ENCODE measurements at places on chromosomes 7 and 10. TPM values are rescaled to one million over a fixed set of nuclear protein-coding genes. Genes with fewer than 3 reads are reported as not detected.
A peak's percentile ranks its signal among the peaks of the same experiment; 100 is the strongest.

The RNF148 gene
- not detected for total RNA-seq

The LRRC17 gene
- 71.4 TPM for total RNA-seq

The CALML3 gene
- not detected for total RNA-seq

The AGR2 gene
- not detected for total RNA-seq

The PIK3CG gene
- 14.8 TPM for total RNA-seq

The ODAD2 gene
- 0.70 TPM for total RNA-seq

GRCh38 chr7:30212701-30213111 is 71.7 kb upstream of the ZNRF2 start:
- DNase-seq = no peak

DNA sequence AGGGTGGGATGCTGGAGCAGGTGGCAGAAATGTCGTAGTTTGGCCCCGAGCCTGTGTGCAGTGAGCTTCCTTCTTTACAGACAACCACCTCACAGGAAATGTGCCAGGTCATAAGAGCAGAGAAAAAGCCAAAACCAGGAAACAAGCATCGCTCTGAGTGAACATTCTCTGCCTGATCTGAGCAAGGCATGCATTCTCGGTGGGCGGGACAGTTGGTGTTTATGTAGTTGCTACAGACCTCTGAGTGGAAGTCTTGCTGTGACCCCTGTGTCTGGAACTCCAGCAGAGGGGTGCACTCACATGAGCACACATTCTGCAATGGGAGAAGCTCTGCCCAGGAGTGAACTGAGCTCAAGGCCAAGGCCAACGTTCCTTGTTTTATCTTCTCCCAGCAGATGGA is 230.1 kb downstream of the TCERG1L start:
- DNase-seq = no peak

- no peak for DNase-seq
Measured at GRCh38 chr7:50303335-50304128, 984 bp upstream of the IKZF1 start.

DNA sequence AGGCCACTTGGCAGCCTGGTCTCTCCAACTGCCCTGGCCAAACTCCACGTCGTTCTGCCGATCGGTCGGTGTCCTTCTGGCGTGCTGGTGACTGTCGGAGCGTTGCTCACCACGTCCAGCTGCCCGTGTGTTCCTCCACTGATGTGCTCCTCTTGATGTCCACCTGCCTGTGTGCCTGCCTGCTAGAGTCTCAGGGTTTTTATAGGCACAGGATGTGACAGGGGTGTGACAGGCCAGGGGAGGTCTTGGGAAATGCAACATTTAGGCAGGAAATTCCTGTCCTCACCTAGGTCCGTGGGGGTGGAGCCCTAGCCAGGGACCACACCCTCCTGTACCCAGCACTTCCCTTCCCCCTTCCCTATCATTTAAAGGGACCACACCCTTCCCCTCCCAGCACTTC is 25.2 kb upstream of the CFAP46 start:
- DNase-seq = no peak

DNA sequence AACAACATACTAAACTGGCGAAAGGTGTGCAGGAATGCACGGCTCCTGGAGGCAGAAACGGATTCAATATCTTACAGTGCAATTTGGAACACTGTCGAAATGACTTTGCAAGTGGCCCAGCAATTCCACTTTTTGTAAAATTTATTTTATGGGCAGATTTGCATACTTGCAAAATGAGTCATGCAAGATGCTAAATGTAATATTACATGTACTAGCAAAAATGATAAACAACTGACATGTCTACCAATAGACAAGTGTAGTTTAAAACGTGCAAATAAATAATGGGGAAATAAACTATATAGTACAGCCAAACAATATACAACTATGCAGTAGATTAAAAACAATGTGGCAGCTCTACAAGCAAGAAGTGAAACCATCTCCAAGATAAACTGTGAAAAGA is 97.7 kb downstream of the ARHGAP12 start:
- no peak for DNase-seq

DNA sequence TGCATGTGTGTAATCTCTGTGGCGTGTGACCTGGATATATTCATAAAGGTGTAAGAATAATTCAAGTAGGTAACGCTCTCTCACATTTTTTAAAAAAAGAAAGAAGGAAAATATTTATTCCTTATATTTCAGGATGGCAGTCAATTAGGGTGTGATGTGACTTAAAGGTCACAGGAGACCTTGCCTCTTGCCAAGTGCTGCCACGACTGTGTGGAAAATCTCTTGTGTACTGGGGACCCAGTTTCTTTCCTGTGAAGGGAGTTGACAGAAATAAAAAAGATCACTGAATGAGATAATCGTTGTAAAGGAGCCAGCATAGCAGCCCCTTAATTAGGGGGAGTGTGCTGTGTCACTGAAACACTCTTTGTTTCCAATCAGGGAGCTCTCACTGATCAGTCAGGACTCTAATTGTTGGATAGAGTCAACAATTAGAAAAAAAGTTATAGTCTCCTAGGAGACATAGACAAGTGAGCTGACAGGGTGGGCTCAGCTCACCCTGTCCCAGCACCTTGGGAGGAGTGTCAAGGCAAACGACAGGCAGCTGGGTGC is 31.1 kb downstream of the PTPRE start:
- no peak for DNase-seq

DNA sequence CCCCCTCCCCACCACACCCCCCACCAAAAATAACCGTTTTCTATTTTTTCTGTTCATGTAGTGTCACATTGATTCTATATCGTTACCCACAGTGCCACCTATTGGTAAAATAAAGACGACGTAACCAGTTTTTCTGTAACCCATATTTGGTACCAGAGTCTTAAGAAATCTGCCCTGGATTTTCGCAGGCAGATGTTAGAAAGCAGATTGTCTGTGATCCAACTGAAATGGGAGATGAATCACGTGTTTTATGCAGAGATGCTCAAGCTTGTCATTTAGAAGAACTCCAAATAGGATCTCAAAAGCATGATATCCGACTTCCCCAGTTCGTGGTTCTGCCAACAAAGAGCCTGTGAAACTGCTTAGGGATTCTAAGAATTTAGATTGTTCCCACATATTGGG is 261.1 kb upstream of the CSTF2T start:
- DNase-seq = peak; percentile 27

DNA sequence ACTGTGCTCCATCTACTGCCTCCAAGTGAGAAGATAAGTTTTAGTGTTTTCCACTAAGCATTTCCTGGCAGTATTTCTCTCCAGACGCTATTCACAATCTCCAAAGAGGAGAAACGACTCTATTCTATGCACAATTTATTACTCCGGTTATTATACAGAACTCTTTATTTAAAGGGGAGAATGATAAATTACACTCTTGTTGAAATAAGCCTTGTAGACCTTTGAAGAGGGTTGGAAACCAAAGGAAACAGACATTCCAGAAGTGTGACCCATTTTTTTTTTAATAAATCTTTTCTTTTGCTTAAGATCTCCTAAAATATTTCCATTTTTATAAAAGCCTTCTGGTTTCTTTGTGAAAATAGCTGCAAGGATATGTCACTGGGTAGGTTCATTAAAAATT is 76.1 kb upstream of the HDAC9 start:
- no peak for DNase-seq

Measured in glomerular endothelial cell (primary cell).